ENCODE measurements at places on chromosomes 2 and 18.
A peak's percentile ranks its signal among the peaks of the same experiment; 100 is the strongest.

DNA sequence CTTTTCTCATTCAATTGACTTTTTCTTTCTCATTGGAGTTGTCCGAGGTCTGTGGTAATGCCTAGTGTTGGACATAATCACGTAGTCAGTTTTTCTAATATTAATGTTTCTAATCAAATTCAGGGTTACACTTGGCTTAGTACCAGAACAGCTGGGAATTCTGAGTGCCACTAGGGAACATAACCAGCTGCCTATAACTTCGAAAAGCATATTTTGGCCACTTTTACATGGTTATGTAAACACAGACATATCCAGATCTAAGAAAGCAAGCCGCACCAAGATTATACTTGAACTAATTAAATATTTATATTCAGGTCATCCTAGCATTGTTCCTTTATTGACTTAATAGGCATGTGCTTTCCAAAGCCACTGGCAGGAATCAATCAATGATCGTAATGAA lies 91.1 kb upstream of the ARHGAP28 start:
- DNase-seq = no peak

DNA sequence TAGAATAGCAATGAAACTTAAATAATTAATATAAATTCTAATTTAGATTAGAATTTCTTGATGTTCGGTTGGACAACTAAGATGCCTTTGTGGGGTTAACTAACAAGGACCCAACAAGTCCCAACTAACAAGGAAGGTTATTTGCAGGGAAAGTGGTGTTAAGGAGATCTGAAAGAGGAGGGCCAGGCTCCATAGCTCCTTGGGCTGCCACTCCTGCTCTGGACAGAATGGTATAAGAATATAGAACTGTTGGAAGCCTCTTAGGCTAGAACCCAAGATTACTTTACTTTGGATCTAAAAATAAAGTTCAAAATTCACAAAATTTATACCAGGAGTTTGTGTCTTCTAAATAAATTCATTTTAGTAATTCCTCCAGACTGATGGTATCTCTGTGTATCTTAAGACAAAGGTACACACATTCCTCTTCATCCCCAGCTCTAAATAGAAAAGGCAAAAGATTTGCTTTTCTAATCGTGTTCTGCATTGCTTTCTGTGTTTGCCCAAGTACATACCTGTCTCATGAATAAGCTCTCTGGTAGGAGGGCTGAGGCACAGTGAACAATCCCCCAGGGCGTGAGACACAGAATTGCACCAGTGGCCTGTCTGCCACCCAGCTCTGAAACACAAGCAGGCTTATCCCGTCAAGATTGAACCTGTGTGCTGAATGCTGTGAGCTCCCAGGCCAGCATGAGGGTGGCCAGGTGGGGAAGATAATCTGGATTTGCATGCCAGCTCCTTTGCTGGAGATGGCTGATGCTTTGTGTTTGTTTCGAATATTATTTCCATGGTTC lies 176.0 kb downstream of the ACKR3 start:
- no peak for DNase-seq

DNA sequence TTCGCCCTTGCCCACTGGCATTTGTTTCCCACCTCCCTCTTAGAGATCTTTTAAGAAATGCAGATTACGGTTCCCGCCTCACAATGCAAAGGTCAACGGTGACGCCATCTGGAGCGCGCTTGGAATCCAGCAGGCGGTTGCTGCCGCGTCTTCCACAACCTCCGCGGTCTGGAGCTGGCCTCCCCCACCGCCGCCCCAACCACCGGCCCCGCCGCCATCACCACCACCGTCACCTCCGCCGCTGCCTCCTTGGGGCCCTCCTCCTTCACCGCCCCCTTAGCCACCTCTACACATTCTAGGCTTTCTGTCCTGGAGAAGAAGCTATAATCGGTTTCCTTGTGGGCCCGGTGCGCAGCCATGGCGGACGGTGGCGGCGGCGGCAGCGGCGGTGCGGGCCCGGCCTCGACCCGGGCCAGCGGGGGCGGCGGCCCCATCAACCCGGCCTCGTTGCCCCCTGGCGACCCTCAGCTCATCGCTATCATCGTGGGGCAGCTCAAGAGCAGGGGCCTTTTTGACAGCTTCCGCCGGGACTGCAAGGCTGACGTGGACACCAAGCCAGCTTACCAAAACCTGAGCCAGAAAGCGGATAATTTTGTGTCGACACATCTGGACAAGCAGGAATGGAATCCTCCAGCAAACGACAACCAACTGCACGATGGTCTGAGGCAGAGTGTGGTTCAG lies at the start of gene BOD1L2:
Gene BOD1L2 (plus strand): TSS at position 132 of the 681 bp plus-strand sequence. CDS start 226 bp downstream, at position 358.
- DNase-seq = no peak

- DNase-seq = no peak
Measured at GRCh38 chr2:84857566-84857965, 23.3 kb downstream of the TRABD2A start.

DNA sequence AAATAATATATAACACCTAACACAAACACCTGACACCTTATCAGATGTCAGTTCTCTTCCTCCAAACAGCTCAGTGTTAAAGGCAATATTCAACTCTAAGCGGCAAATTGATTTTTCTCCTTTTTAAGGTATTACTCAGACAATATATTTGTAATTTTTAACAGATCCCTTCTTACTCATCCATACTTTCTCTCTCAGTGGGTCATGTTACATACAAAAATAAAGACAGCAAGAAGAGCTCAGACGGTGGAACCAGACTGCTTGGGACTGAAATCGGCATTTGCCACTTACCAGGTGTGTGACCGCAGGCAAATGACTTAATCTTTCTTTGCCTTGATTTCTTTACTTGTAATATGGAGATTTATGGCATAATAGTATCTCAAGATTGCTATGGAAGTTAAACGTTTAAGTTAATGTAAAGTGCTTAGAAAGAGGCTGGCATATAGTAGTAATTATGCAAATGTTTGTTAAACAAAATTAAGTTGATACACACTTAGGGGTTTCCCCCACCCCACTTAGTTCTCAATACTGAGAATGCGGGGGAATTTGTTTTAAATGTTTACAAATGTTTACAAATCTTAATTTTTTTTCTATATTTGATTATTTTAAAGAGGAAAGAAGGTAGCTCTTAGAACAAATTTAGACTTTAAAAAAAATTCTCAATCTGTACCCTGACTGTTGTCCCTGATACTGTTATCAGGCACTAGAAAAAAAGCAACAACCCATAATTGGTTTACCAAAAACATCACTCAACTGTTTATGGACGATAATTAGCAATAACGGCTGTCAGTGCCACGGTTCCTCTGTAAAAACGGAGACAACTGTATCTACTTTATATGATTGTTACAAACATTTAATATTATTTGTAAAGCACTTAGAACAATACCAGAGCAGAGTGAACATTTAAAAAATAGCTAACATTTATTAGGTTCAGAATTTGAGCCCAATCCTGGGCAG lies 25.6 kb downstream of the MAP3K2 start:
- DNase-seq = no peak

DNA sequence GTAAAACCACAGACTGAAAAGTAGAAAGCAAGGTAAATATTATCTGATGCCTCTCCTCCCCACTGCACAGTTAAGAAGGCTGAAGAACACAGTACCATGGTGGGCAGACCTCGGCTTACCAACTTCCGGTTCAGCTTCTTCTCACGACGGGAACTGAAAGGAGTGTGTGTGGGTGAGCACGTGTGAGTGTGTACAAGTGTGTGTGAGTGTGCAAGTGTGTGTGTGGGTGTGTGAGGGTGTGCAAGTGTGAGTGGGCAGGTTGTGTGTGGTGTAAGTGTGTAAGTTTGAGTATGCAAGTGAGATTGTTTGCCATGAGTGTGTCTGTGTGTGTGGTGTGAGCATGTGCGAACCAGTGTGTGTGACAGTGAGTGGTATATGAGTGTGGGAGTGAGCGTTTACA lies 103.5 kb downstream of the ADD2 start:
- no peak for DNase-seq

GRCh38 chr2:20565623-20566236 lies 85.2 kb downstream of the HS1BP3 start:
- DNase-seq = no peak

- peak; percentile 6 for DNase-seq
Measured at GRCh38 chr2:187499941-187500532, 52.0 kb upstream of the CALCRL start.

DNA sequence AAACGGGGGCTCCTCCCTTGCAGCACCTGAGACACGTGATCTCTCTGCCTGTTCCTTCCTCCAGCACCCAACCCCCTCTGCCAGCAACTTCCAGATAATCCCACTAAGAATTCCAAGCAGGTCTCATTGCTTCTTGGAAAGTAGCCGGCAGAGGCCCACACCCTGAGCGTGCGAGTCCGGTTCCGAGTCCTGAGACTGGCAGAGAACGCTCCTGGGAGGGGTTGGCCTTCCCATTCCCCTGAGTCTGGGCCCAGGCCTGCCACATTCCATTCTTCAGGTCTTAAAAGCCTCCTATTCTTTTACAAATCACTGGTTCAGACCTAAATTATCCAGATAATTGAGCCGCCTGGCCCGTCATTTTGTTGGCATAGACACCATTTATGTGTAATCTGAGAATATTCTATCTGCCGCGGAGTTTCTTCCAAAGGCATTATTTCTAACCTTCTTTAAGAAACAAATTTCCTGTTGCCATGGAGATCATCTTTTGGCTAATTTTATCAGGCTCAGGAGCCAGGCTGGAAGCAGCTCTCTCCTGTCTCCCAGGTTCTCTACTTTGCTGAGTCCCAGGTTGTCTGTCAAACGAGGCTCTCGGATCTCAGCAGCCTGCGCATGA lies 165.4 kb downstream of the MYCN start:
- DNase-seq = no peak

DNA sequence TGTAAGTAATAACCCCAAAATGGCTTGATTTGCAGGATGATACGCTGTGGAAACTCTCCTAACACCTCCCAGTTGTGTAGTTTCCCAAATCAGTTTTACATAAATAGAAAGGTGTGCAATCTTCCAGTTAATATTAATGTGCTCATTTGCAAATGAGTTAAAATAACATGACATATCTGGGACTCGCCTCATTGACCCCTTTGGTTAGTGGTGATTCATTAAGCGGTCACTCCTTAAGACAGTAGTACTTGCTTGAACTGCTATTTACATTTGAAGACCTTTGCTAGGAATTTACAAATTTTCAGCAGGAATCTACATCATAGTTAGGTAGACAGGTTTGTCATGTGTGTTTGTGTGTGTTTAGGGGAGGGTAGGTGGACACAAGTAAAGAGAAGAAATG lies 1367.7 kb upstream of the CELF4 start:
- no peak for DNase-seq

DNA sequence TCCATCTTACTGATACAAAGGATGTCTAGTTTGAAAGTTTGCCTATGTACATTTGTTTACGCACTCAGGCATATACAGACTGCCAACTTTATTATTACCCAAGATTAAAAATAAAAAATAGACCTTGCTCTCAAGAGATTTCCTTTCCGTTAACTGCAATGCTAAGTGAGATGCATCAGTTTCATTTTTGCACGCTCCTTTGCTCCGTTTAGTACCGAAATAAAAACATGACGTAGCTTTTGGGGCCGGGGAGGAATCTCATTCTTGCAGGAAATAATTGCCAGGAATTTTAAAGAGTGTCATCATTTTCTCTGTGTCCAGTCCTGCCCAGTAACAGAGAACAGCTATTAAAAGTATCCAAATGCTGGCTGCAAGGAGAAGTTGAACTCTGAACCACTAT lies 169.5 kb downstream of the SLC8A1 start:
- no peak for DNase-seq
